ENCODE measurements at places on chromosomes 16 and 17. TPM values are rescaled to one million over a fixed set of nuclear protein-coding genes. Genes with fewer than 3 reads are reported as not detected.

GRCh38 chr17:45315648-45316433, 979 bp downstream of the MAP3K14 start:
- no peak for DNase-seq

DNA sequence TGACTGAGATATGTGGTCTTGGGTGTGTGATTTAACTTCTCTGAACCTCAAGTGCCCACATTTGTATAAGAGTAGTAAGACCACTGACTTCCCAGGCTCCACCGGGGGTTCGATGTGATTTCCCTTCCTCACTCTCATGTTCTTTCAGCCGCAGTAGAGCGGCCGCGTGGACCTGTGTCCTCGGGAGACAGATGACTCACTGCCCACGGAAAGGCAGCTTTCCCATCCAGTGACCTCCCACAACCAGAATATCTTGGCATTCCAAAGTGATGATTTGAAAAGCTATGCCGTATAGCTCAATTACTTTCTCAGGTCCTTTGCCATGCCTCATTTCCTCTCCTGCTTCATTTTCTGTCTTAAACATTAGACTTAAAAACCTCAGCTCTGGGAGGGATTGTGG, 73.6 kb downstream of the IL21R start:
- DNase-seq: peak; percentile 73

DNA sequence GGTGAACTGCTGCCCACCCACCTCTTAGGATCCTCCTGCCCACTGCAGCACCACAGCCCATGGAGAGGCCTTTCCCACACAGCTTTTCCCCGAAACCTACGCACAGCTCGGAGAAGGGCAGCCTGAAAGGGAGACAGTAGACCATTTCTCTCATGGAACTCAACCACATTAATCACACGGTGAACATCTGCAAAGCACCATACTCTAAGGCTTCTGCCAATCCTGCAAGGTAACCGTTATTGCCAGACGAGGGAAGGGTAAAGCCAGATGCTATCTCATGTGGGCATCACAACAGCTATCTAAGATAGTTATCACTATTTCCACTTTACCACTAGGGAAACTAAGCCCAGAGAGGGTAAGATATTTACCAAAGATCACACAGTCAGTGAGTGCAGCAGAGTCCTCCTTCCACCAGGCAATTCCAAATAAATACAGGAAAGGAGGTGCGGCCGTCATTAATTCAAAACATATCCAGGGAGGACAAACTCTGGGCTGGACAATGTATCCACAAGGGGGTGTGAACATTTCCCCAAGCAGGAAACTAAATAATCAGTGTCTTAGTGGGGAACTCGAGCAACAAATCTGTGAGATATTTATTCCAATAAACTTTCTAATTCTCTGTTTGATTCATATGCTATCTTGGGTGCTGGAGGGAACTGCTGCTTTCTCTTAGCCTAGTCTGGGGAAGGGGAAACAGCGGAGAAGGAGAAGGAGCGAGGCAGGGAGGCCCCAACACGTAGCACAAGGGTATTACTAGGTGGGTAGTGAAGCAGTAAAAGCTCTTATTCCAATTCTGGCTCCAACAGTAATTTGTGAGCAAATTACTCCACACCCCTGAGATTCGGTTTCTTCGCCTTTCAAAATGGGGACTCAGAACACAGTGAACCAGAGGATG, 723 bp downstream of the TMEM186 start:
- DNase-seq: no peak

GRCh38 chr16:11087691-11088073, 143.3 kb downstream of the CLEC16A start:
- no peak for DNase-seq

GRCh38 chr16:49422896-49423295, 49.3 kb downstream of the C16orf78 start:
- DNase-seq: peak; percentile 28

GRCh38 chr16:2092256-2092620, 43.5 kb downstream of the PKD1 start:
- no peak for DNase-seq

RAPGEFL1 gene
- 12.2 TPM for total RNA-seq

BTBD17 gene
- not detected for total RNA-seq

ST3GAL2 gene
- total RNA-seq: 115 TPM

UBALD2 gene
- total RNA-seq: 23.2 TPM
